Activated gamma-delta T cell treated with anti-CD3 and anti-CD28 coated beads, Interleukin-2, amount 50 U/mL, for 16 hours (primary cell): ENCODE measurements at places on chromosomes 1 and 21.
A peak's percentile ranks its signal among the peaks of the same experiment; 100 is the strongest.

- no peak for DNase-seq
Observed at GRCh38 chr1:53735681-53736080, 3.3 kb downstream of the GLIS1 start.

DNA sequence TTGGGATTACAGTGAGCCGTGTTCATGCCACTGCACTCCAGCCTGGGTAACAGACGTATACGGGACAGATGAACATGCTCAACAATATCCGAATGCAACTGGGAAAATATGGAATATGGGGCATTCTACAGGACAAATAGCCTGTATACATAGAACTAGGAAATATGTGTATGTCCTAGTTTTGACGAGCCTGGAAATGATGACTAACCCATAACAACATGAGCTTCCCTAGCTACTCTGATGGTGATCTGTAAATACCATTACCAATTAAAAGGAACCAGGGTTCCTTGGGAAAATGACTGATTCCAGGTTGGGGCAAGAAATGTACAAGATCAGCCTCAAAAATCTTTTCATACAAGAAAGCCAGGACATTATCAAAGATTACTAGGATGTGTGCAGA, 42.8 kb upstream of the ARTN start:
- DNase-seq = no peak

- no peak for DNase-seq
Observed at GRCh38 chr1:54294887-54295286, 94.9 kb downstream of the MRPL37 start.

GRCh38 chr1:12369258-12369657, 139.4 kb downstream of the VPS13D start:
- DNase-seq = no peak

- DNase-seq = no peak
Observed at GRCh38 chr1:173276922-173277800, 70.0 kb upstream of the TNFSF4 start.

DNA sequence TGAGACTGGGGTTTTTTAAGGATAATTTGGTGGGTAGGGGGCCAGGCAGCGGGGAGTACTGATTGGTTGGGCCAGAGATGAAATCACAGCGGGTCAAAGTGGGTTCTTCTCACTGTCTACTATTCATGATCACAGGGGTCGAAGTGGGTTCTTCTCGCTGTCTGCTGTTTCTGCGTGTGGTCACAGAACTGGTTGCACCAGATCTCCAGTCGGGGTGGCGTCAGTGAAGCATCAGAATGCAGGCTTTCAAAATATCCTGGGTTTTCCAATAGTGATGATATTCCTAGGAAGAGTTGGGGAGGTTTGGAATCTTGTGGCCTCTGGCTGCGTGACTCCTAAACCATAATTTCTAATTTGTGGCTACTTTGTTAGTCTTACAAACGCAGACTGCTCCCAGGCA, 45.1 kb downstream of the TRPM2 start:
- DNase-seq = no peak

DNA sequence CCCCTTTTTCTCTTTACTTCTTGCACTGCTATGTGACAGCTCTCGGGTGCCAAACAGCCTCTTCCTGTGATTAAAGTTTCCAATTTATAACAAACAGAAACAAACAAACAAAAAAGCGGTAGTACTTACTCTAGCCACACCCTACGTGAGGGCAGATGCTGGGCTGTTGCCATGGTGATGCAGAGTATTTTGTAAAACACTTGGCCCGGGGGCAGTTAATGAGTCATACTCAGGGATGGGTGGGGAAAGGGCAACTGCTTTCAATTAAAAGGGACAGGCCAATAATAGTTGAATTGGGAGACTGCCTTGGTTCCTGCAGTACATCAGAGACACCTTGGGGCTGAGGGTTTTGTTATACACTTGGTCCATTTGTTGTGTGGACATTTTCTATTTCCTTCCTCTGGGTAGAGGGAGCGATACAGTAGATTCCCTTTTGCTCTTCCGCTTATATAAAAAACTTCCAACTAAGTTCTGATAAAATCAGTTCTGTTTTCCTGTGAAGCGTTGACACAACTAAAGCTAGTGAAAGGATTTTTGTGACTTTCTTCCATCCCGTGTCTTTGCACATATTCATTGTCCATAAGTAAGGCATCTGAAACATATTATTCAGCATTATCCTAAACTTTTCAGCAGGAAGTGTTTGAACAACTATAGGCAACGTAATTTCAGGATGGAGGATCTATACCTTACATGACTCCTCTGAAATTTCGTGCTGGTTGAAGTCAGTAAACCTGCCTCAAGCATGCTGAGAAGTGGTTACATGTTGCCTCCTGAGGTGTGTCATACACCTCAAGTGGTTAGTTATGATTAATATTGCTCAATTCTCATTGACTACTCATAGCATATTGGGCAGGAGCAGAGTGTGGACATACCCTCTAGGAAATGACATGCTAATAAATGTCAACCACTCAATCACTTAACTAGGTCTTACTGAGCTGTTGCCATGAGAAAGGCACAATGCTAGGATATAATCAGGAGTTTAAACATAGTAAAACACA, 36.7 kb upstream of the THEM4 start:
- peak; percentile 74 for DNase-seq

GRCh38 chr1:57331620-57332019, 92.2 kb downstream of the DAB1 start:
- no peak for DNase-seq

DNA sequence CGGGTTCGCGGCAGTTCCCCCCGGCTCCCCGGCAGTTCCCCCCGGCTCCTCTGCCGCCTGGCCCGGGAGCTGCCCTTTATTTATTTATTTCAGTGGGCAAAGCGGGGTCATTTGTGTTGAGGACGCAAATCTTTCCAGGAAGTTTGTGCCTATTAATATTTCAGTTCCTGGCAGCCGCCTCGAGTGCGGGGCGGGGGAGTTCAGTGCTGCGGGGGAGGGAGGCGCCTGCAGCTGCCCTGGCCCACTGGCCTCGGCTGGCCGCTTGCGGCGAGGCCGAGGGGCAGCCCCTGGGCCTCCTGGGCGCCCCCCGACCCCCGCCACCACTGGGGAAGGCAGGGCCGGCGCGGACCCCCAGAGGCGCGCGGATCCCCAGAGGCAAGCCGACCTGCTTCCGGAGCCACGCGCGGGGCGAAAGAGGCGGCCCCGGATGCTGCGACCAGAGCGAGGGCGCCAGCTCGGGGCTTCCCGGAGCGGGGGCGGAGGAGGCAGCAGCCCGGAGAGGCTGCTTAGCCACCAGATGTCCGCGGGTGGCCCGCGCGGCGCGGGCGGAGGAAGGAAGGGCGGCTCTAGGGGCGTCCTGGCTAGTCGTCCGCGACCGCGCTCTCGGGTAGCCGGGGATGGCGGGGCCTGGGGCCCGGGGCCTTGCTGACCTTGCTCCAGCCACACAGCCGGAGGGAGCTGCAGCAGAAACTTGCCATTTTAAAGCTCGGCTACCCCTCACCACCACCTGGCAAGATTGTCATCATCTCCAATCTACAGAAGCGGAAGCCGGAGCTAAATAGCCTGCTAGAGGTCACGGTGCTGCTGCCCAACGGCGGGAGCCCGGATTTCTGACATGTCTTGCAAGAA, 48.0 kb downstream of the H3-3A start:
- peak; percentile 57 for DNase-seq

- no peak for DNase-seq
Observed at GRCh38 chr1:41397753-41398330, 36.6 kb downstream of the FOXO6 start.

DNA sequence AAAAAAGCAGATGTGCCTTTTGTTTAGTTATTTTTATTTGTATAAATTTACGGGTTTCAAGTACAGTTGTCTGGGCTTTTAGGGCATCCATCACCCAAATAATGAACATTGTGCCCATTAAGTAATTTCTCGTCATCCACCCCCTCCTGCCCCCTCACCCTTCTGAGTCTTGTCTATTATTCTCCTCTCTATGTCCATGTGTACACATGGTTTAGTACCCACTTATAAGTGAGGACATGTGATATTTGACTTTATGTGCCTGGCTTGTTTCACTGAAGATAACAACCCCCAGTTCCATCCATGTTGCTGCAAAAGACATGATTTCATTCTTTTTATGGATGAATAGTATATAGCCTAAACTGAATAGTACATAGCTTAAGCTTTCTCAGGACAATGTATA, 189.2 kb downstream of the ZP4 start:
- no peak for DNase-seq

DNA sequence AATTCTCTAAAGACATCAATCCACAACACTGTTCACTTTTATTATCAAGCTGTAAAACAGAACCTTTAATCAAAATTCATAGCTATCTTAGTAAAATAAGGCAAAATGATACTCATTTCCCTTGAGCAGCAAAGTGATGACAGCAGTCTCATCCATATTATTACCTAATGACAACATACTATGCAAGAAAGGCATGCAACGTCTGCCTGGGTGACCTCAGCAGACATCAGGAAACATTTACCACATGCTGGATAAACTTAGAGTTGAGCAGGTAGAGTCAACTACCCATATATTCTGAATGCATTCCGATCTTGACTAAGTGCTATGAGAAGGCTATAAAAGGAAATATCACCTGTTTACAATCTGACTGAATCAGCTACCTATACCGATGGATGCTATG, 145.1 kb downstream of the SIPA1L2 start:
- no peak for DNase-seq

DNA sequence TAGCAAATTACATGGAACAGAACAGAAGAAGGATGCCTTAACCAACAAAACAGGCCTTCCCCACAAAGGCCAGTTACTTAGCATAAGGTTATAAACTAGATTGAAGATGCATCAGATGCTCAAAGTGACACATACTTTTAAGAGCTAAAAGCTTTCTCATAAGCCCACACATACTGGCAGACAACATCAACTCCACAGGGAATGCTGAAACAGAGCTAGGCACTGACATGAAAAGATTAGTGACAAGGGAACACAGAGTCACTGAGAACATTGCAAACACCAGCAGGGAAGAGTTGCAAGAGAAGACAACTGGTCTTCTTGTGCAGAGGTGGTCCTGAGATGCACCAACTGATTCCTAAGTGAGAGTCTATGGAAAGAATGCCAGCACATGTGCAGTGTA, 6.9 kb downstream of the TTC13 start:
- no peak for DNase-seq

DNA sequence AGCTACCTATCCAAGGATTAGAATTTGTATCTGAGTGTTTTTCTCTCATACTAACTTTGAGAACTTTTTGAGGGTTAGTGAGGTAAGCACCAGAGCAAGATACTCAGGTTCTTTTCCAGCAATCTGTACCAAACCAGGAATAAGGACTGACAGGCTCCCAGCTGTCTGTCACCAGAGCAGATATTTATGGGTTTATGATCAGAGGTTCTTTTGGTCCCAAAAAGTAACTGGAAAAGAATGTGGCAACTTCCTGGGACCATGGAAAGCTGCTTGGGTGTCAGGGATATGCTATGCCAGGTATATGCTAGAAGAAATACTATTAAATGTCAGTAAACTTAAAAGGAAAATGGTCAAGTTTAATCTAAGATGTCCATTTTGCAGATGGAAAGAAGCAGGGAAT, 75.7 kb upstream of the ZNF326 start:
- DNase-seq = no peak
